ENCODE measurements at places on chromosomes 5 and 9. TPM values are rescaled to one million over a fixed set of nuclear protein-coding genes. Genes with fewer than 3 reads are reported as not detected.

GRCh38 chr5:97627272-97627671 is 444.2 kb upstream of the RIOK2 start:
- DNase-seq, result no peak
- no peak overlapping the region for H3K27ac ChIP-seq
- no peaks in the 10 kb centered on the region for H3K36me3 ChIP-seq
- H3K4me1 ChIP-seq, result no peaks in the 10 kb centered on the region
- no peak overlapping the region for H3K4me3 ChIP-seq

- H3K4me3 ChIP-seq, result no peak overlapping the region
- DNase-seq, result no peak
- no peaks in the 10 kb centered on the region for H3K36me3 ChIP-seq
- H3K4me1 ChIP-seq, result no peaks in the 10 kb centered on the region
- no peak overlapping the region for H3K27ac ChIP-seq
These were observed 144.2 kb downstream of the MLLT3 start for GRCh38 chr9:20477940-20478620.

DNA sequence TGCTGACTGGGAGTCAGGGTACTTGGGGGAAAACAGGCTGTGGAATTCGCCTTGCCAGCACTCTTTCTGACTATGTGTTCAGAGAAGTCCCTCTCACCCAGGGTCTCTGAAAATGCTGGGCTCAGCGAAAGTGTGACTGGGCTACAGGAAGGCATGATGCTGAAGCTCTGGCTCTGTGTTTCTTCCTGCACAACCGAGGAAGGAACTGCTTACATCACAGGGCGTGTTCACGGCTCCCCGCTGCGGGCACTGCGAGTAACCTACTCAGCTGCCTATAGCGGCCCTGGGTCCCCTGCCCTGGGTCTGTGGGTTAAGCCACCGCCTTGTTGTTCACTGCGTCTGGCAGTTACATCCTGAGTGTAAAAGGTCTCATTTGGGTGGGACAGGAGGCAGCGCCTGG is 222.4 kb upstream of the IRX4 start:
- H3K27ac ChIP-seq, result no peak overlapping the region
- DNase-seq, result no peak
- H3K27me3 ChIP-seq, result peaks cover 3% of the 10 kb centered on the region
- H3K4me1 ChIP-seq, result no peaks in the 10 kb centered on the region

DNA sequence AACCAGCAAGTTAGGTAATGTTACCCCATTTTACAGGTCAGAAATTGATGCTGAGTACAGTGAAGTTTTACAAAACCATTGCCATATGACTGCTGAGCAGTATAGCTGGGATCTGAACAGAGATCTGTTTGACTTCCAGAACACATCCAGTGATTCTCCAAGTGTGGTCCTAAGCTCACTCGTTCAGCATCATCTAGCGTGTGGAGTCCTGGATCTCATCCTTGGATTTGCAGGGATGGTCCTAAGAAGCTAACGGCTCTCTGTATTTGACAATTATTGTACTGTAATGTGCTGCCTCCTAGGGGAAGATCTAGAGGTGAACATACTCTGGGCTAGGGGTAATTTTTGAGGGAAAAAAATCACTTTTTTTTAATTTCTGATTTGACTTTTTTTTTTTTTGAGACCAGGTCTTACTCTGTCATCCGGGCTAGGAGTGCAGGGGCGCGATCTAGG is 1.4 kb downstream of the SLC26A2 start:
- H3K36me3 ChIP-seq, result peaks cover 4% of the 10 kb centered on the region
- H3K4me3 ChIP-seq, result peak overlapping the region; percentile 97

- DNase-seq, result no peak
- no peak overlapping the region for H3K27ac ChIP-seq
- H3K36me3 ChIP-seq, result no peaks in the 10 kb centered on the region
- no peak overlapping the region for H3K4me3 ChIP-seq
- H3K4me1 ChIP-seq, result no peaks in the 10 kb centered on the region
These were observed 204.2 kb upstream of the RGMB start for GRCh38 chr5:98569288-98569687.

The PCDHB16 gene
- polyA plus RNA-seq, result not detected

- peaks cover 8% of the 10 kb centered on the region for H3K27me3 ChIP-seq
- peaks cover 15% of the 10 kb centered on the region for H3K4me1 ChIP-seq
- no peak overlapping the region for H3K27ac ChIP-seq
- DNase-seq, result no peak
These were observed 3.1 kb downstream of the POLR3G start for GRCh38 chr5:90477621-90478215.

GRCh38 chr5:16712620-16713019 is 95.8 kb upstream of the RETREG1 start:
- DNase-seq, result no peak
- H3K36me3 ChIP-seq, result no peaks in the 10 kb centered on the region
- peaks cover 2% of the 10 kb centered on the region for H3K27me3 ChIP-seq
- H3K4me1 ChIP-seq, result no peaks in the 10 kb centered on the region

DNA sequence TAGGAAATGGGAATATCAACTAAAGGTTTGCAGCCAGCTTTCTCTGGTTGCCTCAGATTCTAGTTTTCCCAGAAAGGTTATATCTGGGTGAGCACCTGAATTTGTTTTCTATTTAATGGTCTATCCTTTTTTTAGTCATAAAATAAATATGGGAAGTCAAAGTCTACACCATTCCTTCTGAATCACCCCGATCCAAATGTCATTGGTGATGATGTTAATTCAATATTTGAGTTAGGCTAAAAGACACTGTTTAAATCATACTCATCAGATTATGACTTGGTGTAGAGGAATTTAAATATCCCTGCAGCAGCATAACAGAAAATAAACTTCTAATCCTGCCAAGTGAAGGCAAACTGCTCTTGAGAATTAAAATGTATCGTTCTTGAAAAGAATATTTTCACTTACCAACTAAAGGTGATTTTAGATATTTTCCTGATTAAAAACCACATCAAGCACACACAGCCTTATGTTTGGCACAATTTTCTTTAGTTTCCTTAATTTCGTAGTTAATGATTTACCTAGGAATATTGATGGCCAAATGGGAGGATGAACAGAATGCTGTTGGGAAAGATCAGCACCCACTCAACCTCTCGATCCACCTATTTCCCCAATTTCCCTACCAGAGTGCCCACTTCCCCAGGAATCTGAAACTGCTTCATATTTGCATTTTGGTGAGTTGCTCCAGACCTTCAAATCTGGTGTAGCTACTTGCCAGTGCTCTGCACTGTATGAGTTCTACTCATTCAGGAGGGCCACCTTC is 103.1 kb upstream of the TSLP start:
- H3K27me3 ChIP-seq, result no peaks in the 10 kb centered on the region
- no peak for DNase-seq
- no peaks in the 10 kb centered on the region for H3K4me1 ChIP-seq
- no peak overlapping the region for H3K27ac ChIP-seq
- H3K4me3 ChIP-seq, result no peak overlapping the region
- H3K36me3 ChIP-seq, result no peaks in the 10 kb centered on the region

- no peak overlapping the region for H3K27ac ChIP-seq
- peaks cover 3% of the 10 kb centered on the region for H3K27me3 ChIP-seq
- H3K4me3 ChIP-seq, result no peak overlapping the region
- H3K36me3 ChIP-seq, result no peaks in the 10 kb centered on the region
- no peaks in the 10 kb centered on the region for H3K4me1 ChIP-seq
- DNase-seq, result no peak
These were observed 31.2 kb upstream of the LECT2 start for GRCh38 chr5:135985951-135986350.

GRCh38 chr5:173734716-173735115 is 118.3 kb upstream of the BOD1 start:
- no peak for DNase-seq
- no peaks in the 10 kb centered on the region for H3K36me3 ChIP-seq
- no peak overlapping the region for H3K27ac ChIP-seq
- H3K4me3 ChIP-seq, result no peak overlapping the region
- no peaks in the 10 kb centered on the region for H3K4me1 ChIP-seq
